ENCODE measurements at places on chromosomes 11 and 22. TPM values are rescaled to one million over a fixed set of nuclear protein-coding genes. Genes with fewer than 3 reads are reported as not detected.

Gene LUZP2
- total RNA-seq = not detected

Gene MS4A8
- not detected for total RNA-seq

DNA sequence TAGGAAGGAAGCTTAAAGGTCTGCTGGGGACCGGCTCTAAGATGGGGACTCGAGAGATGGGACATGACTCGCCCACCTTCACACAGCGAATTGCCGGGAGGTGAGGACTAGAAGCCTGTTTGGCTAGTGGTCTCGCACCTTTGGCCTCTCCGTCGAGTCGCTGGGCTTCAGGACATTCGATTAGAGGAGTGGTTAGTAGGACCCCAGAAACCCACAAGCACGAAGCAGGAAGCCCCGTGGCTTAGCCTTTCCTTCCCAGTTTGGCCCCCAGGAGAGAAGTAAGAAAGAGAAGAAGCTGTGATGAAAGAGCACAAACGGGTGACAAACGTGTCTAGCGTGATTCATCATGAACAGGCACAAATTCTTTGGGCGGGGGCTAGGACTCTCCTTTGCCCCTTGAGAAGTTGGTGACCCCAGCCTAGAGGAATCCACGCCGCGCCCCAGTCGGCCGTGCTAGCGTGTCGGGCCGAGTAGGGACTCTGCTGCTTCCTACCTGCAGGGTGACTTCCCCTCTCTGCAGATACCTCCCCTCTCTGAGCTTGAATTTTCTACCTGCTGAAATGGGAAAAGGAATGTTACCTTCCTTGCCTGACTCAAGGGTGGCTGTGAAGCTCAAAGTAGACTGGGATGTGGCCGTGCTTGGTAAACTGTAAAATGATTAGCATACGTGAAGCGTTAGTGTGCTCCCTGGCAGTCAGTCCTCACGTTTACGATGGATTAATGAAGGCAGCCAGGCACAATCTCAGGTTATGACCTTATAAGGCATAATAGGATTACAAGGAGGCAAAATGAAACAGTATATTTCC is 1.1 kb upstream of the ADM start:
- H3K4me1 ChIP-seq = no peaks in the 10 kb centered on the region
- H3K4me3 ChIP-seq = peak overlapping the region; percentile 69
- DNase-seq = no peak
- H3K27ac ChIP-seq = peak overlapping the region; percentile 81

DNA sequence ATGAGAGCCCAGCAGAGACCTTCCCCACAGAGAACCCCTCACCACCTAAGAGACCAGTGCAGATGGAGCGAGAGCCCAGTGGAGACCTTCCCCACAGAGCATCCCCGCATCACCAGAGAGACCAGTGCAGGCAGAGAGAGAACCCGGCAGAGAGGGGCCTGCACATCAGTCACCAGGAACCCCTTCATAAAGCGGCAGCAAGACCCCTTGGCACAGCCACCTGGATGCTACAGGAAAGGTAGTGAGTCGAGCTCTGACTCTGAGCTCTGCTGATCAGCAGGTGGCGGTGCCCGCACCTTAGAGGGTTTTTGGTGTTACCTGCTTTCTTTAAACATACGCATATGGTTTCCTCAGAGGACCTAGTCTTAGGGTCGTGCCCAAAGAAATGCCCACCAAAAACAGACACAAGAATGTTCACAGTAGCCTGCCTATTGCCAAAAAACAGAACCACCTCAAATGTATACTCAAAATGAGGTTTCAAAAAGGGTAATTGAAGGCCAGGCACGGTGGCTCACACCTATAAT is 678.7 kb downstream of the BRD1 start:
- DNase-seq = no peak
- no peaks in the 10 kb centered on the region for H3K36me3 ChIP-seq
- no peaks in the 10 kb centered on the region for H3K4me1 ChIP-seq
- no peak overlapping the region for H3K27ac ChIP-seq
- H3K27me3 ChIP-seq = no peaks in the 10 kb centered on the region

- H3K4me3 ChIP-seq = no peak overlapping the region
- no peak for DNase-seq
- no peaks in the 10 kb centered on the region for H3K36me3 ChIP-seq
- no peak overlapping the region for H3K27ac ChIP-seq
- H3K27me3 ChIP-seq = no peaks in the 10 kb centered on the region
Measured at GRCh38 chr11:61778357-61778886, 14.0 kb downstream of the TMEM258 start.

DNA sequence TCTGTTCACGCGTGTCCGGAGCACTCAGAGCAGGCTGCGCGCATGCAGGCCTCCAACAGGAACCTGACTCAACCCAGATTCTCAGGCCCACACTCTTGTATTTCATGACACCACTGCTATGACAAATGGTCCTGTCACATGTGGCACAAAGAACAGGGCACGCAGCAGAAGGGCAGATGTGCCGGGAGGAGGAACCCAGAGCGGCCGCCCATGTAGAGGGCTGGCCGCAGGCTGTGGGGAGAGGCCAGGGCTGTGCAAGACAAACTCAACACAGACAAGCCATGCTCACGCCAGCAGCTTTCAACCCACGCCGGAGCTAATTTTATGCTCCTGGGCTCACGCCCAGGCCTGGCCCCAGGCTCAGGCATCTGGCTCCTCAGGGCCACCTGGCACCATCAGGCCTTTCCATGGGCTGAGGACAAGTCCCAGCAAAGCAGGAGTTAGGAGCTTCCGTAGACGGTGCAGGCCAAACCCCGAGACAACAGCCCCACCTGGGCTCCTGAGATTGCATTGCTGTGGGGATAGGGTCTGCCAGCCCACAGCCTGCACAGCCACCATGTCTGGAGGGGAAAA is 40.0 kb downstream of the DUSP8 start:
- H3K27ac ChIP-seq = no peak overlapping the region
- DNase-seq = no peak
- no peaks in the 10 kb centered on the region for H3K36me3 ChIP-seq
- H3K4me3 ChIP-seq = no peak overlapping the region
- H3K27me3 ChIP-seq = no peaks in the 10 kb centered on the region
- H3K4me1 ChIP-seq = no peaks in the 10 kb centered on the region

All from tibial nerve (tissue), 4 donors.